GM06990 (cell line): ENCODE measurements at places on chromosomes 1 and 21.

GRCh38 chr1:87834941-87835340 lies 506.3 kb downstream of the LMO4 start:
- DNase-seq = no peak

DNA sequence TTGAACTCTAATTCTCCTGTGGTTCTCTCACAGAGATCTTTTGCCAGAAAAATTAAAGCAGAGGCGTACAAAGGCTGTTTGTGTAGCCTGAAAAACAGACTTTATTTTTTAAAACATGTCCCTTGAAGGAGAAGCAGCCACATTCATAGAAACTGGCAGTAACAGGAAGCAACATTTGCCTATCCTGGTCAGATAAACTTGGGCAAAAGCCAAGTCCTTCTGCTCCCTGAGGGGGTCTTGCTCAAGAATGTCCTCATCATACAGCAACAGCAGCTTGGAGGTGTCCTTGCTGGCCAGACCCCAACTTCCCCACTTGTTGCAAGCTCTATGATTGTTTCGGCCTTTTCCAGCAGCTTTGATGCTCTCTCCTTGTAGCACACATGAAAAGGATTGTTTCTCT lies 36.3 kb downstream of the MSTO1 start:
- DNase-seq = no peak

- no peak for DNase-seq
These were observed 184.8 kb upstream of the VAMP3 start for GRCh38 chr1:7586031-7586941.

DNA sequence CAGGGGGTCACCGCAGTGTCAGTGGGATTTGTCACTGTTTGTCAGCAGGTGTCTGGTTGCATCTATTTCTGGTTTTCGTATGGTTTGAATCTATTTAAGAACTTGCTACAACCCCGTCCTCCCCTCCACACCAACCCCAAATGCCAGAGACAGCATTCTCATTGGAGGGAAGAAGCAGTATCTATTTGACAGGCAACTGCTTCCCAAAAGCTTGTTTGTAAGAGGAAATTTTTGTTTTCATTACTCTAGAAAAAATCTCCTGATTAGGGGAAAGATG lies 54.4 kb downstream of the NR5A2 start:
- DNase-seq = no peak

DNA sequence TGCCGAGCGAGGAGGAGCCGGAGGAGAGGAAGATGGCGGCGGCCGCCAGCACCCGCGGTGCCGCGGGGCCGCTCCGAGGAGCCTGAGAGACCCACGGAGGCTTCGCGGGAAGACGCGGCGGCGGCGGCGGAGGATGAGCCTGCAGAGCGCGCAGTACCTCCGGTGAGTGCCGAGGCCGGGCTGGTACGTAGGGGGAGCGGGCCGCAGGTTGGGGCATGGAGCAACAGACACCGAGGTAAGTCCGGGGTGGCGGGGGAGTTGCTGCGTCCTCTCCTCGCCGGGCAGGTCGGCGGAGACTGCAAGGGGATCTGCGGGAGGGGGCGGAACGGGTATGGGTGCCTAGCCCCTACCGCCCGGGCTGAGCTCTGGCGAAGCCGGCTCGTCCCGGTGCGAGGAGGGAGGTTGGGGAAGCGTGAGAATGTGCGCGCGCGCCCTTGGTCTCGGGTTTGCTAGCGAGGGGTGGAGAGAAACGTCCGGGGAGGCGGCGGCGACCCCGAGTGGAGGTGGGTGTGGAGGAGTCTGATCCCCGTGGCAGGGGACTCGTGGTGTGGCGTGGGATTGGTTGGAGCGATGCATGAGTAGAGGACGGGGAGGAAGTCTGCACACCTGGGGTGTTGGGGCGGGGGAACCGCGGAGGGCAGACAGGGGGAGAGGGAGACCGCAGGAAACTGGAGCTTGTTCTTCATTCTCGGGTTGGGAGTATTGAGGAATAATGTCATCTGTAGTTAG lies at the start of gene SMG7:
Gene SMG7 (plus strand): TSS at position 12 of the 729 bp plus-strand sequence. CDS start 122 bp downstream, at position 134.
- no peak for DNase-seq

DNA sequence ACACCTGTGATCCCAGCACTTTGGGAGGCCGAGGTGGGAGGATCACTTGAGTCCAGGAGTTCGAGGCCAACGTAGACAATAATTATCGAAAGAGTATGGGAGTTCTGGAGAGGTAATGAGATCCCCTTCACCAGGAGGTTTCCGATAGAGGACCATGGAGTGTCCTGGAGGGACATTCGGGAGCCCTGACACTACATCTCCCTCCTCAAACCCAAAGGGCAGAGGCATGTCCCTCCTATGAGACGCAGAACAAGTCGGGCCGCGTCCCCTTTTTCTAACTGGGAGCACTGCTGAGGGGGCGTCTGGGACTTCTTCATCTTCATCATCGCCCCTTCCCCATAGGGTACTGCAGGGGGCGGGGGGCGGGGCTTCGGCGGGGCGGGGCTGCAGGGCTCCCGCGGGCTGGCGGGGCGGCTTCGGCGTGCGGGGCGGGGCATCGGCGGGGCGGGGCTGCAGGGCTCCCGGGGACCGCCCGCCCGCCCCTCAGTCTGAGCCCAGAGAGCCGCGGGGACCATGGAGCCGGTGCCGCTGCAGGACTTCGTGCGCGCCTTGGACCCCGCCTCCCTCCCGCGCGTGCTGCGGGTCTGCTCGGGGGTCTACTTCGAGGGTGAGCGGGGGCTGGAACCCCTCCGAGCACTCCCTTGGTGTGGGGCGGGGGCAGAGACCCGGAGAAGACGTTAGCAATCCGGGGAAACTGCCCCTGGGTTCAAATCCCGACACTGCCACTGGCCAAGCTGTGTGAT lies at the start of gene THEMIS2:
Gene THEMIS2 (plus strand): TSS at position 486 of the 743 bp plus-strand sequence. CDS start 28 bp downstream, at position 514.
- peak; percentile 71 for DNase-seq
